ENCODE measurements at places on chromosomes 7 and 10.
A peak's percentile ranks its signal among the peaks of the same experiment; 100 is the strongest.

GRCh38 chr10:86775056-86775869 lies 18.8 kb downstream of the BMPR1A start:
- no peak for DNase-seq

GRCh38 chr7:50693455-50694130 lies 89.1 kb downstream of the GRB10 start:
- no peak for DNase-seq

DNA sequence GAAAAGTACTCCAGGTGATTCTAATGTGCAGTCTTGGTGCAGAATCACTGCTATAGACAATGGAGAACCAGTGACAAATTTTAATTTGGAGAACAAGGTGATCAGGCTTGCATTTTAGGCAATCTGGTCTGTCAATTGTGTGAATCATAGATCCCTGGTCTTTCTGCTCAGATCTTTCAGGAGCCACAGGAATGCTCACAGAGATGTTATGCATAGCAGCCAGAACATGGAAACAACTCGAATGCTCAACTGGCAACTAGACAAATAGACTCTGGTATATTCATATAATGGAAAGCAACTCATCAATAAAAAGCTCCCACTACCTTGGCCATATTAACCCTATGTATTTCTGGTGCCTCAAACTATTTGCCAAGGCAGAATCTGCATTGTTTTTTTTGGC lies 209.1 kb downstream of the PHF14 start:
- DNase-seq: no peak

GRCh38 chr7:134720091-134720935 lies 59.1 kb upstream of the CALD1 start:
- DNase-seq: no peak

- DNase-seq: peak; percentile 27
Observed at GRCh38 chr7:6271694-6272440, 557 bp downstream of the CYTH3 start.

DNA sequence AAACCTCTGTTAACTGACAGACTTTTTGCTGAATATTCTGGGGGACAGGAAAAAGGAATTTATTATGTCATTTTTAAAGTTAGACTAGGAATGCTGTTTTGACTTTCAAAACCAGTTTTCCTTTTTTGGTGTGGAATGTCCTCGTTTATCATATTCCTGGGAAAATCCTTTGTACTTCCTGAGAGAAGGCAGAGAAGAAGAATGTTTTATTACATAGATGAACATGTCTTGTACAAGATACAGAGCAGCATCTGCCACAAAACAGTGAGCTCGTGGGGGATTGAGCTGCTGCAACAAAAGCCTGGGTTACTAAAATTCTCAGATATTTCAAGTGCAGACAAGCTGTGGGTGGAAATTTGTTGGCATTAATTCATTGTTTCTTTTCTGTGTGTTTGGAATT lies 20.2 kb downstream of the MCU start:
- no peak for DNase-seq

- no peak for DNase-seq
Observed at GRCh38 chr10:28179006-28179742, 123.7 kb downstream of the MPP7 start.

DNA sequence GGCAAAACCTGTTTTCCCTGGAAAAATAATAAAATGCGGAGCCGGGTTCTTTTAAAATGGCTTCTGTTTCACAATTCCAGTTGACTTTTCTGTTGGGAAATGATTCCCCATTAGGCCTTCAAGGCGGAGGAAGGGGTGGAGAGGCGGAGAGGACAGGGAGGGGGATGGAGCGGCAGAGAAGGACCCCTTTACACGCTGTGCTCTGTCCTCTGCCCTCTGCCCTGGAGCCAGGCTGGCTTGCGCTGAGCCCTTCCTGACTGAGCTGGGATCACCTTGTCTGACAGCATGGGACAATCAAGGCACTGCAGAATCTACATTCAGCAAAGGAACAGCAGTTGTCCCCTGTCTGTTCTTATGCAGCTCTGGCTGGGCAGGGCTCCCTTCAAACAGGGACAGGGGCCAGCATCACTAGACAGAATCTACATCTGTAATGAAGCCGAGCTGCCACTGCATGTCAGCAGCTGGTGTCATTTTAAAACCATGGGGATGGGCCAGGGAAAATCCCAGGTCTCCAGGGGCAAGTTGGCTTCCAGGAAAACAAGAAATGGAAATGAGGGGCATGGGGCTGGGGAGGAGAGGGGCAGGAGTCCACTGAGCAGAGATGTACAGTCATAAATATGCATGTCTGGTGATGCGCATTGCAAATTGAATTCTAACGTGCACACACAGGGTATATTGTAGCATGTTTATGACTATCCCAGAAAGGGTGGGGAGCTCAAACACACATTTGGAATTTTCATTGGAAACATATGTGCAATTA lies 120.0 kb downstream of the MKX start:
- DNase-seq: no peak

- DNase-seq: no peak
Observed at GRCh38 chr10:33721509-33721908, 387.0 kb upstream of the NRP1 start.

Measured in stimulated activated CD4-positive, alpha-beta T cell treated with anti-CD3 and anti-CD28 coated beads, Interleukin-2, amount 100 ng/mL, for 24 hours (primary cell).